Stimulated activated CD4-positive, alpha-beta T cell treated with anti-CD3 and anti-CD28 coated beads, Interleukin-2, amount 100 ng/mL, for 24 hours (primary cell): ENCODE measurements at places on chromosomes 5 and 9.

DNA sequence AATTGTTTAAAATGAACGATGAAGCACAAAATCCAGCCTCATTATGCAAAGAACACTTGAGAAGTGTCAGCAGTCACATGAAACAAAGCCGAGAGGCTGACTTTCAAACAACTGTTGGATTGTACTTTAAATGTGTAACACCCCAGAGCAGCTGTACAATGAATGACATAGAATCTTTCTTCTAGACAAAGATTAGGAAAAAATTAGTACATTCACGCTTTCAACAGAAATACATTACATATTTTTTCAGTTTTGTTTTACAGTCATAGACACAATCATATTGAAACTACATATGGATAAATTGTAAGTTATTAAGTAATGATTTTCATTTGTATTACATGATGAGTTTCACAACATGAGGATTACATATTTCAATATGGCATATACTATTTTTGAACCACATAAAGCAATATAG, 10.6 kb upstream of the AGXT2 start:
- DNase-seq: no peak

GRCh38 chr9:109767404-109767803, 12.6 kb upstream of the PALM2AKAP2 start:
- DNase-seq: no peak

GRCh38 chr5:174610968-174611367, 113.4 kb upstream of the MSX2 start:
- no peak for DNase-seq

DNA sequence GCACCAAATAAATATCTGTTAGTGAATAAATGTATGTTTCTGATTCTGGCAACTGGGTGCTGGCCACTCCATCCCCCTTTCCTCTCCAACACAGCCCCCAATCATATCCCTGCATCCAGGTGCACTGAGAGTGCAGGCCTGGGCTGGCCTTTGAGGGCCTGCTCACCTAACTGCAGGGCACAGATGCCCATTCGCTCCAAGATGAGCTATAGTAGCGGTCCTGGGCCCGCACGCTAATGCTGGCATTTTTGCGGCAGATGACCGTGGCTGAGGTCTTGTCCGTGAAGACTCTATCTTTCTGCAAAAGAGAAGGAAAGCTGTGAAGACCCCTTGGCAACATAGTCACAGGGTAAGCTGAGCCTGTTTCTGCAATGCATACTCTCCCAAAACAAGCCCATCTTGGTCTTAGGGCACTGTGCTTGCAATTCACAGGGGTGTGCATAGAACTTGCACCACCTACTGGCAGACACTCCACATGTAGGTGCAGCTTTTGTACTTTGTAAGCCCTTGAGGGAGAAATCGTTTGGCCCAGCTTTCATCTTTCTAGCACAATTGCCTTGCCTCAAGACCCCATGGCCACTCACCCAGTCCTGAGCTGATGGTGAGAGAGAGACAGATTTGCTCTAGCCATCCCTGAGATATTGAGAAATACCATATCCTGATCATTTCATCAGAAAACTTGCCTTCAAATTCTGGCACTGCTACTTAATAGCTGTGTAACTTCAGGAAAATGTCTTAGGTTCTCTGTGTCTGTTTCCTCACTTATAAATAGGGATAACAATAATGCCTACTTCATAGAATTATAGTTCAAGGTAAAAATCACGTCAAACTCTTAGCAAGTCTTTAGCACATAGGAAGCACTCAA, 13.5 kb downstream of the IL12B start:
- DNase-seq: peak; percentile 42

DNA sequence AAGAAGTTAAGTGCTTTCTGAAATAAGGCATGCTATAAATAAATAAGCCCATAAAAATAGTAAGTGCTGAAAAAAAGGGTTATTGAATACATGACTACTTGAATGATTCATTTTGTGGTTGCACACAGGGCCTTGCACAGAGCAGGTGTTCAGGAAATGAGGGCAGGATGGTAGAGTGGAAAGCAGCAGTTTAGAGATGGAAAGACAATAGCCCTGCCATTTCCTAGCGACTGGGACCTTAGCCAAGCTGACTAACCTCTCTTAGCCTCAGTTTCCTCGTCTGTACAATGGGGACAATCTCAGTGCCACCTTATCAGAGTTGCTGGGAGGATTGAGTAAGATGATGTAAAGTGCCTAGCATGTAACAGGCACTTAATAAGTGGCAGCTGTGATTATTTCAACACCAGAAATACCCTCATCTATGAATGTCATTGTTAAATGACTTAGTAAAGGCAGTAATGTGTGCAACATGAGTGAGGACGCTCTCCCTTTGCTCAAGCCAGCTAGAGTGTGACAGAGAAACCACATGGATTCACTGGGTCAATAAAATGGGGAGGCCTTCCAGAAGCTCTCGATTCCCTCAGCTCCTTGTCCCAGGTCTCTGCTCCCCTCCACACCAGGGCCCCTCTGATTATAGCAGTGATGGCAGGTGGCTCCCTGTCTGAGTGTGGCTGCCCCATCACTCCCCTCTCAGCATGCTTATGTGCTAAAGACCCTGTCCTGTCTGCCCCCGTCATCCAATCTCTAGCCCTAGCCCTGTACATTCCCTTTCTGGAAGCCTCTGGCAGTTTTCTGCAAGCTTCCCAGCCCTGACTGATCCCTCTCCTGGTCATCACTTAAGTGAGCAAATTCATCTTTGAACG, 16.0 kb upstream of the PHF19 start:
- DNase-seq: peak; percentile 67

- no peak for DNase-seq
These were observed 104.1 kb downstream of the STRBP start for GRCh38 chr9:123164285-123164684.

DNA sequence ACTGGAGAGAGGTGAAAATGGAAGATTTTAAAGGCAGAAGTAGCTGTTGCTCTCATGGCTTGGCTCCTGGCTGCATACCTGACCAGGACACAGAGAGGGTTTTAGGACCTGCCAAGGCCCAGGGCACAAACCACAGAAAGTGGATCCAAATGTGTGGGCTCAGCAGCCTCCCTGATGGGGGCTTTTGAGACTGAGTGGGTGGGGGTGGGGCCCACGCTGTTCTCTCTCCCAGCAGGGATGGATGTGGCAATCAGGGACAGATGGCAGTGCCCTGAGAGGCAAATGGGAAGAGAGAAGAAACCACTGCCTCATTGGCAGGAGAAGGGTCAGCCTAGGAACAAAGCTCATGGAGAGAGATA, 34.9 kb upstream of the TIFAB start:
- no peak for DNase-seq

DNA sequence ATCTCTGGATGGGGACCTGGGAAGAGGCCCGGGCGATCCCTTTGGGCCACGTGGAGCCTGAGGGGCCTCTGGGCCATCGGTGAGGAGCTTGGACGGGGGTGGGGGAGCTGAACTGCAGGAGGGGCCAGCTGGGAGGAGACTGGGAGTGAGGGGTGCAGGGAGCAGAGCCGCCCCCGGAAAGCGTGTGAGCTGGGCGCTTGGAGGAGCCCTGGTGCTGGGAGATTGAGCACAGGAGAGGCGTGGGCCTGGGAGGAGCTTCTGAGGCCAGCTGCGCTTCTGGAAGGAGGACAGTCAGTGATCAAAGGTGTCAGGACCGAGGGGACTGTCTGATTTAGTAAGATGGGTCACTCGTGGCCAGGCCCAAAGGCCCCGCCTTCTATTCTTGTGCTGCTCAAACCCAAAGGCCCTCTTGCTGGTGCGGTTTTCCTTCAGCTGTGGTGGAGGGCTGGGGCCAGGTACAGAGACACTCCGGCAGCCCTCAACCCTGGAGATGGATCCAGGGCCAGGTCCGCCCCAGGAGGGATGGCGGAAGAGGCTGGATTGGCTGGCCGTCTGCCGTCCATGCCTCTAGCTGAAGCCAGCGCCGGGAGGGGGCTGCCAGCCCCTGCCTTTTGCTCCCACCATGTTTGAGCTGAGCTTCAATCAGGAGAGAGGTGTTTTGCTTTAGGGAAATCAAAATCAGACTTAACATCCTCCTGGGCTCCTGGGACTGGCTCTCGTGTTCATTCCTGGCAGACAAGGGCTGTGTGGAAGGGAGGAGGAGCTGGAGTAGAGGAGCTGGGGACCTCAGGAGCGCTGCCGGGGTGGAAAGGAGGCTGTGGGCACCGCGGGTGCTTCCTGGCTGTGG, 21.6 kb downstream of the NCS1 start:
- no peak for DNase-seq

DNA sequence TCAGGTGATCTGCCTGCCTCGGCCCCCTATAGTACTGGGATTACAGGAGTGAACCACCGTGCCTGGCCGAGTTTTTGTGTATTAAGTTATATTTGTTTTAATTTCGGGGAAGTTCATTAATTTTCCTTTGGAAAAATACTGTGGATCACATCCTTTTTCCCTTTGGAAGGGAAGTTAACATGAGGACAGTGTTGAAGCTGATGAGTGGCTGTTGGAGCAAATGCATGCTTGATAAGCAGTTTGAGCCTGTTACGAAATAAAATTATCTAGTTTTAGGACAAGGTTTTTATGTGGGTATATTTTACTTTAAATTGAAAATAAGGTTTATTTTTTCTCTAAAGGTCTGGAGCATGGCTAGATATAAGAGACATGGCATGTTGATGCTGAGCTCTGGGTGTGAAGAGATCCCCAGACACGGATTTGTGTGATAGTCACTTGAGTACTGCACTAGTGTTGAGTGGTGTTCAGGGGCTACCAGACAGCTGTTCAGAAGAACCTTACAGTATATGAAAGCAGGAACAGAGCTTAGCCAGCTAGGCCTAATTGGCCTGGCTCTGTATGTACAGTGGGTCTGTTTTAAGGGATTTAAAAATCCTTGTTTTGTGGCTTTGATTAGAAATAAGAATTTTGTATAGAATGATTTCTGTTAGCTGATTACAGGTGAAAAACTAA, 17.4 kb downstream of the LMNB1 start:
- DNase-seq: no peak

- DNase-seq: no peak
These were observed 54.4 kb downstream of the AUH start for GRCh38 chr9:91307279-91307678.

GRCh38 chr9:137014776-137015539, 13.1 kb downstream of the ABCA2 start:
- no peak for DNase-seq

GRCh38 chr5:143585970-143586369, 182.5 kb upstream of the NR3C1 start:
- DNase-seq: no peak

GRCh38 chr9:36933676-36934215, 100.3 kb downstream of the PAX5 start:
- no peak for DNase-seq

- DNase-seq: no peak
These were observed 25.4 kb downstream of the DAB2 start for GRCh38 chr5:39399135-39400036.

- peak; percentile 21 for DNase-seq
These were observed at the start of gene PTGR1 for GRCh38 chr9:111599092-111599954. TSS of gene PTGR1 (minus strand) at chr9:111599647. CDS start at chr9:111597422, 2,225 bp downstream.

- DNase-seq: no peak
These were observed 8.4 kb upstream of the FSD1L start for GRCh38 chr9:105439428-105439827.

GRCh38 chr5:143748516-143748915, 63.4 kb upstream of the HMHB1 start:
- no peak for DNase-seq

DNA sequence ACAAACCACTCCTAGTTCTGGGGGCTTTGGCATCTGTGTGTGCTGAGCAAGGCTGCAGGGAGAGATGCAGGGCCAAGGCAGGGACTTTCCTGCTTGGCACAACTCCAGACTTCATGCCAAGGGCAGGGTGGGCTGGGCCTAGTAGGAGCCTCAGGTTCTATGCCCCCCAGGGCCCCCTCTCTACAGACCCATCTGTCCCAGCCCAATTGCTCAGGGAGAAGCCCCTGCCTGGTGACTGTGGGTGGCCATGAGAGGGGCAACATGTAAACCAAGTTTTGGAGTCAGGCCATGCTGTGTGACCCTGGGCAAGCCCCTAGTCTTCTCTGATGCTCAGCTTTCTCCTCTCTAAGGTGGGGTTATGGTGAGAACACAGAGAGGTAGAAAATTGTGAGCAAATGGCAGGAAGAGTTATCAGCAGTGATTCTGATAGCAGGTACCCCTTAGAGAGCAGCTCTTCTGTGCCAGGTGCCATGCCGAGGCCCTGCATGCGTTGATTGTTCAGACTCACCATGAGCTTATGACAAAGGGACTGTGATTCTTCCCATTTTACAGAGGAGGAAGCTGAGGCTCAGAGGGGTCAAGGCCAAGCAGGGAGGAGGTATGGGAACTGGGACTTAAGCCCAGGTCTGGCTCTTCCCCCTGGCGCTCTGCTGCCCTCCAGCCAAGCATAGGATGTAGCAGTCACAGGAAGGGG, 5.2 kb downstream of the OLFML2A start:
- DNase-seq: no peak

- no peak for DNase-seq
These were observed 63.8 kb upstream of the BARHL1 start for GRCh38 chr9:132518626-132519025.

GRCh38 chr5:105448271-105448670, 1885.7 kb upstream of the NUDT12 start:
- DNase-seq: no peak

DNA sequence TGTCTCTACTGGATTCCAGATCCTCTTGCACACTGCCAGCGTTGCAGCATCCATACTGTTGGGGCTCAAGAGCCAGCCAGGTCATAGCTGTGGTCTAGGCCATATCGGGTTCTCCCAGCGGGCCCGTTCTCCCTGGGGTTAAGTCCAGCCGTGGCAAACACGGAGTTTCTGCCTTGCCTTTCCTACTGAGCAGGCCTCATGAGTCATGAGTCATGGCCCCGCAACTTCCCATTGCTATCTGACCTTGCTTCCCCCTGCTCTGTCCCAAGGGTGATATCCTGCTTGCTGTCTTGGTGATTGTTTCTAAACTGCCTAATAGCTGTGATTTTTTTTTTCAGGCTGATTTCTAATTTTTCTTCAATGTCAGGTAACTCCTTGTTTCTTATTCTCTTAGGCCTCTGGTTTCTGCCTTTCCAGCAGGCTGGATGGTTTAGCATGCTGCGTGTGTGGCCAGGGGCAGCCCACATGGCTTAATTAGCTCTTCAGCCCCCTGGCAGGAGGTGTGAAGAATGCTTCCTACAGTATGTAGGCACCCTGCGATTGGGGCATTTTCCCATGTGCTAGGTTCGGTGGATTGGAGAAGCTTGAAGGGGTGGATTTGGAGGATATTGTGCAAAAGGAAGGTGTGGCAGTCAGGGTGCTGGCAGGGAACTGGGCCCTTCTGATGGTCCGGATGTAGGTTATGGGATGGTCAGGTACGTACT, 18.7 kb downstream of the DAPK1 start:
- DNase-seq: no peak

- DNase-seq: no peak
These were observed 2300.3 kb downstream of the MAT2B start for GRCh38 chr5:165805756-165806155.

DNA sequence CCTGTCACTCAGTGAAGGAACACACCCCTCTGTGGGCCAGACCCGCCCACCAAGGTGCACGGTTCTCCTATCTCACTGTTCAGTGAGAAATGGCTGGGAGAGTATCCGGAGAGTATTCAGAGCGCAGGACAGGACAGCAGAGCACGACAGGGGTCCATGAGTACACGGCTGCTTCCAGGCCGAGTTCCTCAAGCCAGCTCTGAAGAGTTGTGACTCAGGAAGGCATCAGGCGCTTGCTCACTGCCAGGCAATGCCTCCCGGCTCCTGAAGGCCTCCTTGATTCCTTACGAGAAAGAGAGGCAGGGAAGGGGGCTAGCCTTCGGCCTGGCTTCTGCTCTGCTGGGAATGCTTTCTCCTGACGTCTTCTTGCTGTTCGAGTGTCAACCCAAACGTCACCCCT, 132.1 kb upstream of the PPP1R26 start:
- DNase-seq: no peak

- DNase-seq: no peak
These were observed 98.2 kb downstream of the USP20 start for GRCh38 chr9:129933185-129934040.
